Tibial nerve (tissue), 4 donors: ENCODE measurements at places on chromosomes 2 and 18.
A peak's percentile ranks its signal among the peaks of the same experiment; 100 is the strongest.

- H3K4me1 ChIP-seq = no peaks in the 10 kb centered on the region
- no peak overlapping the region for H3K27ac ChIP-seq
- H3K36me3 ChIP-seq = no peaks in the 10 kb centered on the region
- H3K4me3 ChIP-seq = no peak overlapping the region
These were observed 9.8 kb upstream of the MREG start for GRCh38 chr2:216023055-216023648.

DNA sequence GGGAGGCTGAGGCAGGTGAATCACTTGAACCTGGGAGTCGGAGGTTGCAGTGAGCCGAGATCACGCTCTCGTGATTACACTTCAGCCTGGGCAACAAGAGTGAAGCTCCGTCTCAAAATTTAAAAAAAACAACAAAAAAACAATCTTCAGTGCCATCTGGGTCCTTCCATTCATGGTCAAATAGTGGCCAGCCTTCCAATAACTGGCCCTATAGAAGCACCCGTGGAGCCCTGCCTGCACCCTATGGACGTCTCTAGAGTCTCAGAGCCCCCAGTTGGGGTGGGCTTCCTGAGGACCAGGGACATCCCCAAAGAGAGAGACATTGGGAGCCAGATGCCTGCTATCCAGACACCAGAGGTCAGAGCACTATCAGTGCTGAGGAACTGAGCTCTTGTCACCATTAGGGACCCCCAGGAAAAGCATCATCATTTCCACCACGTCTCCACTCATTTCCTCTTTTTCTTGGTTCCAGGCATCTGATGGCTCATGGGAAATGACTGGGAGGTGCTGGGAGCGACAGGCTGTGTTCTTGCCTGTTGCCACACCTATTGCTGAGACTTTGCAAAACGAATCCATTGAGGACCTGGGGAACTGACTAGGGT, 9.4 kb downstream of the NEU2 start:
- no peaks in the 10 kb centered on the region for H3K36me3 ChIP-seq
- no peak overlapping the region for H3K27ac ChIP-seq
- H3K4me1 ChIP-seq = no peaks in the 10 kb centered on the region
- no peak for DNase-seq
- no peak overlapping the region for H3K4me3 ChIP-seq
- H3K27me3 ChIP-seq = no peaks in the 10 kb centered on the region

DNA sequence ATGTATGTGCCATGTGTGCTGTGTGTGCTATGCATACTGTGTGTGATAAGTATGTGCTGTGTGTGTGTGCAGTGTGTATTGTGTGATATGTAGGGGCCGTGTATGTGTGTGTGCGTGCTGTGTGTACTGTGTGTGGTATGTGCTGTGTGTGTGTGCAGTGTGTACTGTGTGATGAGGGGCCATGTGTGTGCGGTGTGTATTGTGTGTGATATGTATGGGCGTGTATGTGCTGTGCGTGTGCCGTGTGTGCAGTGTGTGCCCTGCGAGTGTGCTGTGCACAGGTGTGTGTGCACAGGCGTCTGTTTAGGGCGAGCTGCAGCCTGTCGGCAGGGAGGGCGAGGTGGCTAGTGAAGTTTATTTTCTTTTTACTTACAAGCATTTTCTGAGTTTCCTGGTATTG, 16.1 kb downstream of the SNORC start:
- H3K4me3 ChIP-seq = no peak overlapping the region
- no peaks in the 10 kb centered on the region for H3K27me3 ChIP-seq
- no peak for DNase-seq
- H3K36me3 ChIP-seq = peaks cover 54% of the 10 kb centered on the region

DNA sequence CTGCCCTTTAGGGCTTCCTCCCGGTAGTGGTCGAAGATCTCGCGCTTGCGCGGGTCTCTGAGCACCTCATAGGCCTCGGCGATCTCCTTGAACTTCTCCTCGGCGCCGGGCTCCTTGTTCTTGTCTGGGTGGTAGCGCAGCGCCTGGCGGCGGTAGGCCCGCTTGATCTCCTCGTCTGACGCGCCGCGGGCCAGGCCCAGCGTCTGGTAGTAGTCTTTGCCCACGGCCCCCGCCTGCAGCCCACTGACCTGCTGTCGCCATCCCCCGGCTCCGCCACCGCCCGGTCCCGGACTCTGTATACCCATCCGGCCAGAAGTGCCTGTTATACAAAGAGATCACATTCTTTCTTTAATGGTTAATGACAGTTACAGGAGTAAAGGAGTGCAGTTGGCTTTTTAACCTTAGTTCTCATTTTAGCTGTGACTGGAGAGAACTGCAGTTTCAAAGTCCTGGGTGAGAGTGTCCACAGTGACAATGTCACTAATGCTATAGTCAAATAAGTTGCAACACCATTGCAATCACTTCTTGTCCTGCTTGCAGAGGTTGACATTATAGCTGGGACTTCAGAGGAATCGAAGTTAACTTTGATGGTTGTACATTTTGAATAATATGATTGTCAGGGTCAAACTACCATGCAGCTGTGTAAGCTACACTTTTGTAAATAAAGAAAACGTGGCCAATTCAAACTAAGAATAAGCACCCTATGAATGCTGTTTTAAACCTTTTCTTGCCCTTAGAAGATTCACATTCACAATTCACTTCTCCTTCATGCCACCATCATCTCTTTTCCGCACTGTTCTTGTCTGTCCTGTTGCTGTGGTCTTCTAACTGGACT, 35.3 kb upstream of the CAVIN2 start:
- no peaks in the 10 kb centered on the region for H3K4me1 ChIP-seq
- no peaks in the 10 kb centered on the region for H3K36me3 ChIP-seq
- no peak overlapping the region for H3K4me3 ChIP-seq
- H3K27me3 ChIP-seq = no peaks in the 10 kb centered on the region
- DNase-seq = no peak

DNA sequence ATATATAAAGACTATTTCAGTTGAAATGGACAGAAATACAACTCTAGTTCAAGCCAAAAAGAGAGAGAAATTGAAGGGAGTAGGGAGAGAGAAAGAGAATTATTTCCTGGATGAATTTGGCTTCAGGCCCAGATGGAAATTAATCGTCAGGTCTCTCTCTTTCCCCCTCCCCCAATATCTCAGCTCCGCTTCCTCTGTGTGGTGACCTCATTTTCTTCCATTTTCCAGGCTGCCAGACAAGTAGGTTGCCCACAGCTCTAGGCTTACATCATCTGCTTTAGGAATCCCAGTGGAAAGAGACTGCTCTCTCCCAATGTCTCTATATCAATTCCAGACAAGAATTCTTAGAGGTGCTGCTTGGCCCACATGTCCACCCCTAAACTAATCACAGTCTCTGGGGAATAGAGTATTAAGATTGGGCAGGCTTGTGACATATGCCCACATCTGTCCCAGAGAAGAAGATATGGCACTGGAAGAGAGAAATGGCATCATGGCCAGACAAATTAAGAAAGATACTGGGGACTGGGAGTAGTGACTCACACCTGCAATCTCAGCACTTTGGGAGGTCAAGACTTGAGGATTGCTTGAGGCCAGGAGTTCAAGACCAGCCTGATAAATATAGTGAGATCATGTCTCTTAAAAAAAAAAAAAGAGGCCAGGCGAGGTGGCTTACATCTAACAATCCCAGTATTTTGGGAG, 37.2 kb upstream of the CFAP36 start:
- no peaks in the 10 kb centered on the region for H3K4me1 ChIP-seq
- no peak overlapping the region for H3K27ac ChIP-seq
- no peaks in the 10 kb centered on the region for H3K36me3 ChIP-seq
- no peaks in the 10 kb centered on the region for H3K27me3 ChIP-seq

DNA sequence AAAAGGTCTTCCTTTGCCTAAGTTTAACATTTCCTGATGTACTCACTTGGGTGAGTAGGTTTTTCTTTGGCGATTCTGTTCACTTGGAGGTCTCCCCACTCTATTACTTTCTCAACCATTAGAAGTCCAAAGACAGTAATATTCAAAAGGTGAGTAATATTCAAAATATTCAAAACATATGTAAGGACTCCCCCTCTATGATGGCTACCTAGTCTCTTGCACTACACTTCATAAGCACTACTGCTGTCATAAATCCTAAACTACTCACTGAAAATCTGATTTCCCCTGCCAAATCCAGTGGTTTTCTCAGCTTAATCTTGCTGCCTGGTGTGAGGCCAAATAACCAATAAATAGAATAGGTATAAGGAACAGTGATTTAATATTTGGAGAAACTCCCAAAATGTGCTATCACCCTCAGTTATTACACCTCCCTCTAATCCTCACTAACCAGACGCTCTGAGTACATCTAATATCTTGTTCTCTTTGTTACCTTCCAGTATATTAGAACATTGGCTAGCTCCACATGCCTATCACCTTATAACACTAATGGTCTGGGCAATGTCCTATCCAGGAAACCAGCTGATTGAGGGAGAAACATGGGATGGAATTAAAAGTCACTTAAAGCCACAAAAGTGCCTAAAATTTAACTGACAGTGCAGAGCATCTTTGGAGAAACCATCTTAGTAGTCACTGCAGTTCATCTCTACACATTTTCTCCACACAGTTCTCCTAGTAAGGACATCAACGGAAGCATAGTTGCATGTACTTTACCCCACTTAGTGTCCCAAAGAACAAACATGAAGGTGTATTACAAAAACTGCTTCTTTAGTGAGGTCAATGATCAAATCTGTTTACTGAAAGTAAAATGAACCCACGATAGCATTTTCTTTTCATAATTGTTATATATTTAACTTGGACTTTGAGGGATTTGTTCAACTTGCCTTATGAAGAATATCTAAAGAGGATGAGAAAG, 54.8 kb downstream of the MBD2 start:
- H3K4me3 ChIP-seq = no peak overlapping the region
- no peaks in the 10 kb centered on the region for H3K27me3 ChIP-seq
- DNase-seq = no peak

GRCh38 chr2:29520001-29520400, 401.4 kb downstream of the ALK start:
- H3K27ac ChIP-seq = no peak overlapping the region
- H3K4me1 ChIP-seq = no peaks in the 10 kb centered on the region
- H3K36me3 ChIP-seq = no peaks in the 10 kb centered on the region
- H3K4me3 ChIP-seq = no peak overlapping the region
- DNase-seq = no peak

GRCh38 chr18:39781565-39781964, 2173.5 kb upstream of the PIK3C3 start:
- no peak overlapping the region for H3K27ac ChIP-seq
- H3K36me3 ChIP-seq = no peaks in the 10 kb centered on the region
- H3K27me3 ChIP-seq = no peaks in the 10 kb centered on the region
- DNase-seq = no peak
- no peaks in the 10 kb centered on the region for H3K4me1 ChIP-seq
- H3K4me3 ChIP-seq = no peak overlapping the region

- peaks cover 9% of the 10 kb centered on the region for H3K4me1 ChIP-seq
- H3K27me3 ChIP-seq = peaks cover 2% of the 10 kb centered on the region
- H3K27ac ChIP-seq = no peak overlapping the region
- no peak overlapping the region for H3K4me3 ChIP-seq
These were observed 30.7 kb upstream of the SLC35F6 start for GRCh38 chr2:26733413-26733812.

DNA sequence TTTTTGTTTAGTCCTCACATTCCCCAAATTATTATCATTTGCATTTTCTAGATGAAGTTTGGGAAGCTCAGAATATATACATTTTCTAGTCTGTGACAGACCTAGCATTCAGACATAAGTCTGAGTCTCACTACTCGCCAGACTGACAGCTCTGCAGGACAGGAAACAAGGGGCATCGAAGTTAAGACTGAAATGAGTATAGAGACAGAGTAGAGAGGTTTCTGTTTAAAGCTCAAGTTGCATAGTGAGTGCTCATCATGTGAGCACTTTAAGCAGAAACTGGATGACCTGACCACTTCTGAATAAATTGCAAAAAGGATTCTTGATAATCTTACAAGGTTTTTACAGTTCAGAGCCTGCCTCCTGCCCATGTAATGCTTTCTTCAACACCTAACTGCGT, 1.1 kb downstream of the HADHB start:
- H3K4me1 ChIP-seq = no peaks in the 10 kb centered on the region
- no peaks in the 10 kb centered on the region for H3K27me3 ChIP-seq
- peak overlapping the region; percentile 88 for H3K4me3 ChIP-seq
- DNase-seq = no peak

DNA sequence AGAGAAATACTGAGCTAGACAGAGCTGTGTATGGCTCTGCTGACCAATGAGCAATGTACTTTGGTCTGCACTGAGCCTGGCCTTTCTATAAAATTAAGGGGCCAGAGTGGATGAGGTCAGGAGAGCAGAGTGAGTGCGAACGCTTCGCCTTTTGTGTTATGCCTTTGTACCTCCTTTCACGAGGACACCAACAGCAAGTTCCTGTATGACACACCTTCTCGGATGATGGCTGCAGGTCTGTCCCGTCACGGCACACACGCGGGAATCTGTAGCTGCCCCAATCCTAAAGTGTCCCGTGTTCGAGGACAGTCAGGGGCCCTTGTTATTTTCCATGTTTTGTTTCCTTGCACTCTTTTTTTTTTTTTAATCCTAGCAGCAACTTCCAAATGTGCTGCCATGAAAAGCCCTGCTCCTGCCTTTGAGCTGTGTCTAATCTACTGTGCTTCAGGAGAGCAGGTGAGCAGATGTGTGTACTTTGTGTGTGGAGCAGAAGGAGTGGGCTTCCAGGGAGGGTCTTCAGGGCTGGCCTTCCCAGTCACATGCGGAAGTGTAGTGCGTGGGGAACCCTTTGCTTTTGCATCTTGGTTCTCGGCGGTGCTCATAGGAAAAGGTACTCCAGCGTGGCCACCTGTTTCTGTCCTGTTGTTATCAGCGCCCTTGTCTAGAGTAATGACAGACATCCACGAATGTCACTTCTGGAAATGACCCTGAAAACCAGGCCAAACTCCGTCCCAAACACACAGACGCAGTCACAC, 213.2 kb downstream of the NDUFA10 start:
- no peaks in the 10 kb centered on the region for H3K27me3 ChIP-seq
- H3K36me3 ChIP-seq = no peaks in the 10 kb centered on the region
- DNase-seq = no peak
- no peak overlapping the region for H3K4me3 ChIP-seq
- H3K4me1 ChIP-seq = peaks cover 7% of the 10 kb centered on the region

- H3K4me3 ChIP-seq = no peak overlapping the region
- no peaks in the 10 kb centered on the region for H3K27me3 ChIP-seq
- DNase-seq = no peak
- no peaks in the 10 kb centered on the region for H3K36me3 ChIP-seq
These were observed 49.8 kb upstream of the TNP1 start for GRCh38 chr2:216909541-216910210.

DNA sequence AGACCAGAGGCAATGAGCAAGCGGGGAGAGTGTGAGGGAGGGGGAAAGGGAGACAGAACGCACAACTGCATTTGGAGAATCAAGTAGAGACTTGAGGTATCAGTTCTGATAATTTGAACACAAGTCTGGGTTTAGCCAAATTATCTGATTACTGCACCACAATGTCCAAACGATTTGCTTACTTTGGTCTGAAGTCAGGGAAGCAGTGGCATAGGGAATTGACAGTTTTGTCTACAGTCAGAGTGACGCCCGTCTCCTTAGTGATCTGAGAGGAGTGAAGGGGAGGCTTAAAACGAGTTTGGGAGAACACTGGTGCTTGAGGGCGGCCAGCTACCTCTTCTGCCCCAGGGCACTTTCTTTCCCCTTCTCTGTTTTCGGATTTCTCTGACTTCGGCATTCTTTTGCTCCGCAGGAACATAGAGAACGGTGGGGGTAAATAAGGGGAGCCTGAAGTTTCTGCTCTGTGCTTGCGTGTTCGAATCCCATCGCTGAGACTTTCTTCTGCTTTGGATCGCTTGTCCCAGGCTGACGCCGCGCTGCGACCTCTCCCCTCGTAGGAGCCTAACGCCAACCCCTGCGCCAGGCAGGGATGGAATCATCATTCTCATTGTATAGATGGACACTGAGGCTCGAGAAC, 2.9 kb upstream of the DLX2 start:
- no peak for DNase-seq
- peaks cover 7% of the 10 kb centered on the region for H3K27me3 ChIP-seq
- no peaks in the 10 kb centered on the region for H3K36me3 ChIP-seq
- H3K4me1 ChIP-seq = peaks cover 25% of the 10 kb centered on the region
- no peak overlapping the region for H3K27ac ChIP-seq

GRCh38 chr2:120395221-120396012, 49.5 kb downstream of the INHBB start:
- H3K27me3 ChIP-seq = peaks cover 12% of the 10 kb centered on the region
- no peak overlapping the region for H3K27ac ChIP-seq
- no peaks in the 10 kb centered on the region for H3K4me1 ChIP-seq
- H3K4me3 ChIP-seq = no peak overlapping the region
